ENCODE measurements at places on chromosomes 3 and 15.

DNA sequence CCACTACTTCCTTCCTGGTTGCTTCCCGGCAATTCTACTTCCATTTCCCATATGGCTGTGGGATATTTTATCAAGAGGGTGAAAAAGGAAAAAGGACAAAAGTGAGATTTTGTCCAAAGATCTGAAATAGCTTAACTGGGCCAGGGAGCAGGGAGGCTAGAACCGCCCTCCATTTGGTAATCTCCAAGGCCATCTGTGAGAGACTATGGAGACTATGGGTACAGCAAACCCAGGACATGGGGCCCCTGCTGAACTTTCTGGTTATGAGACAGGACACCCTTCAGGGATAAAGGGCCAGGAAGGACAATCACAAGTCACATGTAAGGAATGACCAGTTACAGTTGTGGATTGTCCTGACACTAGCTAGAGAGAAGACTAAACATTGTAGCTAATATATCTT lies 24.3 kb downstream of the ZSCAN2 start:
- no peak for DNase-seq

DNA sequence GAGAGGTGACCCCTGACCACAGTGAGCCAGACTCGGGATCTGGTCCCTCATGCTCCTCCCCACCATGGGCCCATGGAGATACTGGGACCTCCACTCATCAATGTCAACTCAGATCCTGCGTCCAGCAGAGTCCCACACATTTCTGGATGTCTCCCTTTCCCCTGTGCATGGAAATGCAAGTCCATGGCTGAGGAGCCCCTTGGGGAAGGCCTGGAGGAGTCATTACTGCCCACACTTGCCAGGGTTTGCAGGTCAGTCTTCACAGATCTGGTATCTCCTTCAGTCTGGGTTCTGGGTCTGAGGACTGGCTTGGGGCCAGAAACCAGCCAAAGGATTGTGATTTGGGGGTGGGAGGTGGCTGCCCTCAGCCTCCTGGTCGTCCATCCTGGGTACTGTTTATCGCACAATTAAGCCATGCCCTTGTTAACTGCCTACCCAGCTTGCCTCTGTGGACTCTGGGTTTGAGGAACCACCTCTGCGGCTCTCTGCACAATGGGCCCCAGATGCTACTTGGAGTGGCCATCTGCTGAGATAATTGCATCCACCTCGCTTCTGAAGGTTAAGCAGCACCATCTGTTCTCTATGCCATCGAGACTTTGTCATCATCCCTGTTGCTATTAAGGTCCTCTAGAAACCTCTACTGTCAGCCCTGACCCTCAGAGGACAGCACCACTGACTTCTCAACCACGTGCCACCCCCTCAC lies 49.9 kb upstream of the KLF13 start:
- no peak for DNase-seq

GRCh38 chr3:189554868-189555557 lies 76.2 kb upstream of the TP63 start:
- no peak for DNase-seq

DNA sequence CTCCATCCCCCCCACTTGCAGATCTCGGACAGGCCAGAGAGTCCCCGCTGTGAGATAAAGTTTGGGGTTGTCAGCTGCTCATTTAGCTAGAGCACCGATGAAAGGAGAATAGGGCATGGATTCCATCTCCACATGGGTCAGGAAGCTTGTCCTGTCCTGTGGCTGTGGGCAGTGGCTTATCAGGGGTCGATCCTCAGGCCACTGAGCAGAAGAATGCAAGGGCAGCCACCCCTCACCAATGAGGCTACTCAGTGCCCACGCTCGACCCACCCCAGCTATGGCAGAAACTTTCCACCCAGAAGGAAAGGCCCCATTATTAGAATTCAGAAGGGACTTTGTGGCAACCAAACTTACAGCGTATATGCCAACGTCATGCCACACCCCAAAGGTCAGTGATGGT lies 43.3 kb downstream of the CPN2 start:
- no peak for DNase-seq

- no peak for DNase-seq
Measured at GRCh38 chr3:86989611-86990010, 1.3 kb downstream of the VGLL3 start.
